ENCODE measurements at places on chromosomes 13 and 19. TPM values are rescaled to one million over a fixed set of nuclear protein-coding genes. Genes with fewer than 3 reads are reported as not detected.

Gene ANGPTL8
- not detected for total RNA-seq

Gene RASL11A
- total RNA-seq = 5.7 TPM

Gene KLK3
- not detected for total RNA-seq

Gene ZSCAN22
- 2.2 TPM for total RNA-seq

Gene ZNF625
- total RNA-seq = 7.2 TPM

Gene DBP
- 4.6 TPM for total RNA-seq

GRCh38 chr13:48790199-48790598 lies 136.5 kb downstream of the CYSLTR2 start:
- DNase-seq = no peak
- no peaks in the 10 kb centered on the region for H3K36me3 ChIP-seq
- peaks cover 28% of the 10 kb centered on the region for H3K4me1 ChIP-seq
- no peak overlapping the region for H3K4me3 ChIP-seq
- H3K27ac ChIP-seq = no peak overlapping the region

DNA sequence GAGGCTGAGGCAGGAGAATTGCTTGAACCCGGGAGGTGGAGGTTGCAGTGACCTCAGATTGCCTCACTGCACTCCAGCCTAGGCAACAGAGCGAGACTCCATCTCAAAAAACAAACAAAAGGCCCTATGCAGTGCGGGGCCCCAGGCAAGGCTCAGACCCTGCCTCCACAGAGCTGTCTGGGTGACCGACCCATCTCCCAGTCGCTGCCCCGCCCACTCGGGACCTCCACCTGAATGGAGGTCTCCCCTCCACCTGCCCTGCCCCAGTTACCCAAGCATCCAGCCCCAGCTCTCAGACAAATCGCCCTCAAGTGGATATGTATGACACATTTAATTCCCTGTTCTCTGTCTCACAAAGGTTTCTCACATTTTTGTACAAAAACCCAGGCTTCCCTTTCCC lies 2.2 kb upstream of the GARIN5B start:
- no peak overlapping the region for H3K4me3 ChIP-seq
- no peaks in the 10 kb centered on the region for H3K4me1 ChIP-seq
- DNase-seq = no peak
- H3K27ac ChIP-seq = peak overlapping the region; percentile 18
- H3K27me3 ChIP-seq = peaks cover 4% of the 10 kb centered on the region
- H3K36me3 ChIP-seq = peaks cover 8% of the 10 kb centered on the region

DNA sequence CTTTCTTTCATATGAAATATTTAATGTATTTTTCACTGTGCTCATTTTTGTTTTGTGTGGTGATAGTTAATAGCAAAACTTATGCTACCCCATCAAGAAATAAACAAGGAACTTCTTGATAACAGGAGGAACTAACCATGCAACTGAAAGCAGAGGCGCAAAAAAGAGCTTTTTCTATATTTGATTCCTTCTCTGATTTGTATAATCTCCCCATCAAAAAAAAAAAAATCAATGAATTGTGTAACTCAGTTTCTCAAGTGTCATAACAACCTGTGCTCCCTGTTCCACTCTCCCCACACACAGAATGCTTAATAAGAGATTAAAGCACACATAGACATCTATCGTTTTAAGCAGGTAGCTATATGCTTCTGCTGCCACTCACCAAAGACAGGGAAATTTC lies 67.3 kb upstream of the MED4 start:
- H3K27ac ChIP-seq = no peak overlapping the region
- H3K4me3 ChIP-seq = no peak overlapping the region
- no peaks in the 10 kb centered on the region for H3K27me3 ChIP-seq
- DNase-seq = no peak
- no peaks in the 10 kb centered on the region for H3K36me3 ChIP-seq

GRCh38 chr13:110807546-110807945 lies 94.0 kb downstream of the ING1 start:
- H3K4me1 ChIP-seq = 0 out of 2 replicates have a peak, but pooled peaks cover 7% of the 10 kb centered on the region
- peaks cover 36% of the 10 kb centered on the region for H3K27me3 ChIP-seq
- no peak overlapping the region for H3K4me3 ChIP-seq
- no peaks in the 10 kb centered on the region for H3K36me3 ChIP-seq
- DNase-seq = no peak

- H3K36me3 ChIP-seq = no peaks in the 10 kb centered on the region
- DNase-seq = no peak
- H3K4me1 ChIP-seq = no peaks in the 10 kb centered on the region
- H3K4me3 ChIP-seq = no peak overlapping the region
- no peak overlapping the region for H3K27ac ChIP-seq
These were observed 603.0 kb downstream of the LMO7 start for GRCh38 chr13:76239031-76239680.

DNA sequence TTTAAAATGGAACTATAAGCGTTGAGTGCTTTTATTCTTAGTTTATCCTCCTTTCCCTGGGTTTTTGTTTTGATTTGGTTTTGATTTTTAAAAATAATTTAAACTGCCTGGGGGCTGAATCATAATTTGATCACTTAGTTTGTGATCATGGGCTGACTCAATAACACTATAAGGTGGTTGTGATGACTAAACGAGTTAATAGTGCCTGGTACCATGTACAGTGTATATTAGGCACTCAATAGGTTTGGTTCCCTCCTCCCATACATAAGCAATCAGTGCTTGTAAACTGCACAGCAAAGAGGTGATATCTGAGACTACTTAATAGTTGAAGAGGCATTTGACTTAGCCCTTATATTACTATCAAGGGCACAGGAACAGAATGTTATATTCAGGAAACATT lies 200.9 kb upstream of the RFC3 start:
- H3K27me3 ChIP-seq = peaks cover 17% of the 10 kb centered on the region
- no peaks in the 10 kb centered on the region for H3K4me1 ChIP-seq
- no peaks in the 10 kb centered on the region for H3K36me3 ChIP-seq
- no peak overlapping the region for H3K4me3 ChIP-seq

DNA sequence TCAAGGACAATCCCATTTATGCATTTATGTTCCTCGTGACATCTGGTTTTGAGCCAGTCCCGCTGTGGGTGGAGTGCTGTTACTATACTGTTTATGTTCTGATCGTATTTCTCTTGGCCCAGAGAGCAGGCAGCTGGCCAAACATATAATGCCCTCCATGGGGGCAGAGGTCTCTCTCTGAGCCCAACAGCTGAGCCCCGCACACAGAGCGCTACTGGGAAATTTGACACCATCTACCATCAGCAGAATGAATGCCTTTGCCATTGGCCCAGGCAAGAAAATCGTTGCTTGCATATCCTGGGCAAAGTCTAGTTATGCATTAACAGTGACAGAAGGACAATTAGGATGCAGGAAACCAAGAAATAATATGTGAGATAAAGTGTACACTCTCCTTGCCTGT lies 126.8 kb upstream of the CACNA1A start:
- peaks cover 11% of the 10 kb centered on the region for H3K36me3 ChIP-seq
- peak; percentile 17 for DNase-seq
- H3K27ac ChIP-seq = peak overlapping the region; percentile 57
- H3K27me3 ChIP-seq = no peaks in the 10 kb centered on the region

- H3K4me3 ChIP-seq = no peak overlapping the region
- H3K4me1 ChIP-seq = no peaks in the 10 kb centered on the region
- peaks cover 26% of the 10 kb centered on the region for H3K36me3 ChIP-seq
- no peak for DNase-seq
- H3K27me3 ChIP-seq = peaks cover 3% of the 10 kb centered on the region
- H3K27ac ChIP-seq = no peak overlapping the region
These were observed 7.4 kb downstream of the SHFL start for GRCh38 chr19:10093295-10094186.

DNA sequence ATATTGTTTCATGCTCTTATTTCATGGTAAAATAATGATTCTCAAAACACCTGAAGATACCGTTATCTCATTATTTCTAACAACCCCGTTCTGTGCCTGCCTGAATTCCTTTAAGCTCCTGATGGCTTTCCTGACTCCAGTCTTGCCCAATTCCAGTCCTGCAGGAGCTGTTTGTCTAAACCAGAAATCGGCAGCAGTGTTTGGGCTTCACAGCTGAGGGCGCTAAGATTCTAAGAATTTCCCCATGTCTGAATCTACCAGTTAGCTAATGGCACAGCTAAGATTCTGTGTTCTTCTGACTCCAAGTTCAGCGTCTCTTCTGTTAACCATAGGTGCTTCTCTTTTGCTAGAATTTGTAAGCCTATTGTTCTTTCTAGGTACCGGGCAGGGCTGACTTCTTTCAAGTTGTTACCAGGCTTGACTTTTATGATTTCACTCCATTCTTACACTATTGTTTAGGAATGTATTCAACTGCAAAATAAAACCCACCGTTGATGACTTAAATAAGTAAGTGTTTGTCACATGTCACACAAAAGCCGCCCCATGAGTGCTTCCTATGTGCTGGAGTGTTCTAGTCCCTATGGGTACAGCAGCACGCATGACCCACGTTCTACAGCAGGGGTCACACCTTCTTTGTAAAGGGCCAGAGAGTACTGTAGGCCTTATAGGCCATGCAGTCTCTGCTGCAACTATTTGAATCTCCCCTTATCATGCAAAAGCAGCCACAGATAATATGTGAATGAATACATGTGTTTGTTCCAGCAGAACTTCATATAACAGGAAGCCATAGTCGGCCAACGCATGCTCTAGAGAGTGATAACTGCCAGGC lies 168.3 kb upstream of the RNF113B start:
- no peaks in the 10 kb centered on the region for H3K4me1 ChIP-seq
- H3K27me3 ChIP-seq = peaks cover 6% of the 10 kb centered on the region
- peaks cover 22% of the 10 kb centered on the region for H3K36me3 ChIP-seq
- DNase-seq = no peak
- no peak overlapping the region for H3K4me3 ChIP-seq
- H3K27ac ChIP-seq = 0 out of 2 replicates have a peak overlapping the region, but pooled peaks have one; percentile 6

DNA sequence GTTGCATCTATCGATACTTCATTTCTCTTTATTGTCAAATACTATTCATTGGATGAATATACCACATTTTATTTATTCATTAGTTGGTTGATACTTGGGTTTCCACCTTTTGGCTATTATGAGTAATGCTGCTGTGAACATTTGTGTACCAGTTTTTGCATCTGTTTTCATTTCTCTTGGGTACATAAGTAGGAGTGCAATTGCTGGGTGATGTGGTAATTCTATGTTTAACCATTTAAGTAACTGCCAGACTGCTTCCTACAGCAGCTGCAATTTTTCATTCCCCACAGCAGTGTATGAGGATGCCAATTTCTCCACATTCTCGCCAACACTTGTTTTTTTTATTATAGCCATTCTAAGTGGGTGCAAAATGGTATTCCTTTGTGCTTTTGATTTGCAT lies 2.6 kb downstream of the KCNJ14 start:
- 0 out of 2 replicates have a peak, but pooled peaks cover 4% of the 10 kb centered on the region for H3K36me3 ChIP-seq
- H3K4me3 ChIP-seq = no peak overlapping the region
- no peak for DNase-seq

- peaks cover 27% of the 10 kb centered on the region for H3K27me3 ChIP-seq
- no peaks in the 10 kb centered on the region for H3K36me3 ChIP-seq
- H3K4me1 ChIP-seq = no peaks in the 10 kb centered on the region
- no peak overlapping the region for H3K4me3 ChIP-seq
- no peak for DNase-seq
These were observed 10.5 kb downstream of the FOXA3 start for GRCh38 chr19:45874620-45874966.

DNA sequence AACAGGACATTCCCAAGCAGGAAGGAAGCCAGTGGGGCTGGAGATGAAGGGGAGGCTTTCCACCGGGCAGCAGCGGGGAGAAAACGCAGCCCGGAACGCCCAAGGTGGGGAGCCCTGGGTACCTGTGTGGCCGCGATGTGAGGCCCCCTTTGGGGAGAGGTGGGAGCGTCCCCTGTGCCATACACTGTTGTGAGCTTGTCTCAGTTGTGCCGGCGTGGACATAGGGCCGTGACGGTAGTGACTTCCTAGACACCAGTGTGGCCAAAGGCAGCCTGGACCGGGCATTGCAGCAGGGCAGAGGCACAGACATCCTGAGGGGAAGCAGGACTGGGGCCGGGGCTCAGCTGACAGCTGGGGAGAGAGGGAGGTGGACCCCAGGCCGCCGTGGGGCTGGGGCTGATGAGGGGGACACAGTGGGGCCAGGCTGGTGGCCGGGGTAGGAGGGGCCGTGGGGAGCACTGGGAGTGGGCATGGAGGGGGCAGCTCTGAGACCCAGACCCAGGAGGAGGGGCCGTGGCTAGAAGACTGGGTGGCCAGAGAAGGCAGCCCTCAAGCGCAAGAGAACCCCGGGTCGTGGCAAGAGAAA lies 38.5 kb upstream of the TFDP1 start:
- H3K27me3 ChIP-seq = no peaks in the 10 kb centered on the region
- peaks cover 22% of the 10 kb centered on the region for H3K36me3 ChIP-seq
- peaks cover 50% of the 10 kb centered on the region for H3K4me1 ChIP-seq
- DNase-seq = no peak
- no peak overlapping the region for H3K4me3 ChIP-seq
- peak overlapping the region; percentile 81 for H3K27ac ChIP-seq

DNA sequence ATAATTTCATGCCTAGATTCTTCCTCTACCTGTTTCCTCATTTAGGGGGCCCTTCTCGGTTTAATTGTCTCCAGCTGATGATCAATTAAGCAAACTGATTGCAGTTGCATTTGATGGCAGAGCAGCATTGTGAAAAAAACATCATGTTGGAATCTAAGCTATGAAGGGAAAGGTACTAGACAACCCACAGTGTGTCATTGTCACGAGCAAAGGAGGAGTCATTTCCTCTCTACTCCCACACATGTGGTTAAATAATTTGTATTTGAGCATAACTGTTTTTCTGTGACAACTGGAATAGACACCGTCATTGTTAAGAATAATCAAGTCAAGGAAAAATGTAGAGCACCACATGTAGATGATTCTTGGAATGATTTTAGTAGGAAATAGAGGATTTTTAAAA lies 240.3 kb downstream of the DCT start:
- H3K4me3 ChIP-seq = peak overlapping the region; percentile 20
- H3K36me3 ChIP-seq = peaks cover 11% of the 10 kb centered on the region
- H3K4me1 ChIP-seq = peaks cover 59% of the 10 kb centered on the region
- H3K27me3 ChIP-seq = no peaks in the 10 kb centered on the region
- peak; percentile 50 for DNase-seq

DNA sequence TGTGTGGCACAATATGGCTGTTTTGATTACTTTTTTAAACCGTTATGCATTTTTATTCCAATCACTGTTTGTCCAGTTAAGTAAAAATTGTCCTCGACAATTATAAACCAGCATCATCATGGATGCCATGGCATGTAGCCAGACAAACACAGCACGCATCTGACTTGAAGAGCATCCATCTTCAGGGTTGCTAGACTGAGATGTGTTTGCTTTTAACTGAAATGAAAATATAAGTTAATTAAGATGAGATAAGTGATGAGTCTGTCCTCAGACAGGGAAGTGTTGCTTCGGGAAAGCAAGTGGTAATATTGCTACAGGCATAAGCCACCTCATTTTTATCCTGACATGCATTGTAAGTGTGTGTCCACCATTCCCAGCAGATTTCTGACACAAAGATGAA lies 92.8 kb upstream of the TPP2 start:
- no peak overlapping the region for H3K4me3 ChIP-seq
- H3K36me3 ChIP-seq = no peaks in the 10 kb centered on the region
- H3K27ac ChIP-seq = no peak overlapping the region
- H3K4me1 ChIP-seq = no peaks in the 10 kb centered on the region
- no peak for DNase-seq

- 0 out of 2 replicates have a peak, but pooled peaks cover 10% of the 10 kb centered on the region for H3K36me3 ChIP-seq
- H3K27me3 ChIP-seq = peaks cover 2% of the 10 kb centered on the region
- peaks cover 30% of the 10 kb centered on the region for H3K4me1 ChIP-seq
- no peak overlapping the region for H3K4me3 ChIP-seq
- no peak overlapping the region for H3K27ac ChIP-seq
- DNase-seq = no peak
These were observed 1.3 kb downstream of the CCDC159 start for GRCh38 chr19:11347546-11348039.
